NCI-H2081 (cell line): ENCODE measurements at places on chromosomes 7 and 10.

DNA sequence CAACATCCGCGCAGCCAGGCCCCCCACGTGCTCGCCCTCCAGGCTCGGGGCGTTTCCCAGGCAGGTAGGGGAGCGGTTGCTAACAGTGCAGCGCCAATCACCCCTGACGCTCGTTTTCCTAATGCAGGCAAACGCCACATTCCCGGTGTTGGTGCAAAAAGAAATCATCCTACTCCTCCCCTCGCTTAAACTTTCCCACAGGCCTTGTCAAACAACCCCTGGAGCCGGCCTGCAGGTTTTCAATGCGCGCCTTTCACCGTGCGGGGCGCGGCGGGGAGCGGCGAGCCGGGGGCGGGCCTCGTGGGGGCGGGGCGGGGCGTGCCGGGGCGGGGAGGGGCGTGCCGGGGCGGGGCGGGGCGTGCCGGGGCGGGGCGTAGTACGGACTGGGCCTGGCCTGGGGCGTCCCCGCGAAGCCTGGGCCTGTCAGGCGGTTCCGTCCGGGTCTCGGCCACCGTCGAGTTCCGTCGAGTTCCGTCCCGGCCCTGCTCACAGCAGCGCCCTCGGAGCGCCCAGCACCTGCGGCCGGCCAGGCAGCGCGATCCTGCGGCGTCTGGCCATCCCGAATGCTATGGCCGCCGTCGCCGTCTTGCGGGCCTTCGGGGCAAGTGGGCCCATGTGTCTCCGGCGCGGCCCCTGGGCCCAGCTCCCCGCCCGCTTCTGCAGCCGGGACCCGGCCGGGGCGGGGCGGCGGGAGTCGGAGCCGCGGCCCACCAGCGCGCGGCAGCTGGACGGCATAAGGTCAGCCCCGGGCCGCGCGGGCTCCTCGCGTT is at the start of gene ECHDC3:
Gene ECHDC3 (plus strand): TSS at position 374 of the 770 bp plus-strand sequence. CDS start 195 bp downstream, at position 569.
- DNase-seq: peak; percentile 35

DNA sequence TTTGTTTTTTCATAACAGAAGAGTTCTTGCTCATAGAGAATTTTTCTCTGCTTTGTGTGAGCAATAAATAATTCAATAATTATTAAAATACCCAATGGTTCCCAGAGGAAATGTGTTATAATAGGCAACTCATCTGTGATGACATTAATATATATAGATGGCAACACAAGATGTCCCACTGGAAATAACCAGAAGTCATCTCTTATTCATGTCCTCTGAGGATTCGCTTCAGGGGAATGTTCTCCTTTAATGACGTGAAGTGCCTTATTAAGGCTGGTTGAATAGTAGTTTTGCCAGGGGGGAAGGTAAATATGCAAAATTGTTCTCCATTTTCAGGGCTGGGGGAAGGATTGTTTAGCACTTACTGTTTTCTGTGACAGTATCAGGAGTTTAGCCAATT is 3.1 kb downstream of the SLC39A12 start:
- DNase-seq: no peak

- DNase-seq: no peak
Measured at GRCh38 chr10:68462536-68462935, 9.2 kb downstream of the DNA2 start.

DNA sequence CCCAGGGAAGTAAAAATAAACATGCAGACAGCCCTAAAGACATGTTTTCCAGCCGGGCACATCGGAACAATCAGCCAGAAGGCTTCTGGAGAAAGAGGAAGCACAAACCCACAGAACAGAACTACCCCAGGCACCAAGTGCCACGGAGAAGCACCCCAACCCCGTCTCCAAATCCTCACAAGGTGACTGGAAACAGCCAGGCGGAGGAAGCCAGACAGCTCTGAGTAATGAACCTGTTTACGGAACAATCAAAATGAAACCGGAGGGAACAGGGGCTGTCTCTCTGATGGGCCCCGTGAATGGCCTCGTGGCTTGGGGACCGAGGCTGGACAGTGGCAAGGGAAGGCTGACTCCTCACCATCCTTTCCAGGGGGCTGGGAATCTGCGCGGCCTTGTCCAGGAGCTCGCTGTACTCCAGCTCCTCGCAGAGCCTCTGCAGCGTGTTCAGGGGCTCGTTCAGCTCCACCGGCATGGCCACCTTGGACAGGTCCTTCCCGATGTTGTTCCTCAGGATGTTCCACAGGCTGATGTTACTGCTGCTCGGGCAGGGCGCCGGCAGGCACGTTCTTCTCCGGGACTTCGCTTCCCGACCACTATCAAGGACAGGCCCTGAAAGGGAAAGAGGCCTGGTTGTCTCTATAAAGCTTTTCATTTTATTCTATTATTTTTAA is 77.0 kb upstream of the GSDME start:
- no peak for DNase-seq

DNA sequence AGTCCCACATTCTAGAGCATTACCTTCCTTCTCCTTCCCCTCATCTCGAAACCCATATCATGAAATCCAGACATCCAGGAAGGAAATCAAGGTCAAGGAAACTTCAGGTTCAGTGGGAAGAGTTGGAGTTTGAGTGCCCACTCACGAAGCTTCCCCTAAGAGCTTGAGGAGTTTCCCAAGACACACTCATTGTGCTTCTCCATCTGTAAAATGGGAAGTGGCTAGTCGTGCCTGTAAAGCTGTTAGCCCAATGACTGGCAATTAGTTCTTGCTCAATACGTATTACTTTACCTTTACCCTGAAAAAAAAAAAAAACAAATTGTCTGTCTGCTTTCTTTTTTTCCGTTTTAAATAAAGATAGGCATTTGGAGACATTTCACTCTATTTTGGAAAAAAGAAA is 42.3 kb downstream of the GPAM start:
- no peak for DNase-seq

DNA sequence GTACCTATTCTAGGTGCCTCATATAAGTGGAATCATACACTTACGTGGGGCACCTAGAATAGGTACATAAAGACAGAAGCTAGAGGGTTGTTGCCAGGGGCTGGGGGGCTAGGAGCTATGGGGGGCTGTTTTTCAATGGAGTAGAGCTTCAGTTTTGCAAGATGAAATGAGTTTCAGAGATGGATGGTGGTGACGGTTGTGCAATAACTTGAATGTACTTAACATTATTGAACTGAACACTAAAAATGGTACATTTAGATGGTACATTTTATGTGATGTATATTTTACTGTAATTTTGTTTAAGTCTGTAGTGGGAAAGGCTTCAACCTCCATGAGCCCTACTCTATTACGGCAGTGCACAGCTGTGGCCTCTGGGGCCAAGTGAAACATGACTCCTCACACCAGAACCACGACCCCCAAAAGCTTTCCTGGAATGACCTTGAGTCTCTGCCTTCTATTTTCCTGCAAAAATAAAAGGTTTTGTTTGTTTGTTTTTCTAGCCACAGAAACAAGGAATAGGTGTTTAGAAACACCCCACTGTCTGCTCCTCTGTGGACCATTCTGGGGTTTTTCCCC is 147.3 kb upstream of the PLXNA4 start:
- no peak for DNase-seq

GRCh38 chr7:148924011-148924410 is 39.9 kb upstream of the EZH2 start:
- no peak for DNase-seq

- no peak for DNase-seq
Measured at GRCh38 chr10:32985775-32986350, 27.8 kb upstream of the ITGB1 start.

GRCh38 chr7:104127204-104127603 is 80.6 kb downstream of the ORC5 start:
- DNase-seq: peak; percentile 24

DNA sequence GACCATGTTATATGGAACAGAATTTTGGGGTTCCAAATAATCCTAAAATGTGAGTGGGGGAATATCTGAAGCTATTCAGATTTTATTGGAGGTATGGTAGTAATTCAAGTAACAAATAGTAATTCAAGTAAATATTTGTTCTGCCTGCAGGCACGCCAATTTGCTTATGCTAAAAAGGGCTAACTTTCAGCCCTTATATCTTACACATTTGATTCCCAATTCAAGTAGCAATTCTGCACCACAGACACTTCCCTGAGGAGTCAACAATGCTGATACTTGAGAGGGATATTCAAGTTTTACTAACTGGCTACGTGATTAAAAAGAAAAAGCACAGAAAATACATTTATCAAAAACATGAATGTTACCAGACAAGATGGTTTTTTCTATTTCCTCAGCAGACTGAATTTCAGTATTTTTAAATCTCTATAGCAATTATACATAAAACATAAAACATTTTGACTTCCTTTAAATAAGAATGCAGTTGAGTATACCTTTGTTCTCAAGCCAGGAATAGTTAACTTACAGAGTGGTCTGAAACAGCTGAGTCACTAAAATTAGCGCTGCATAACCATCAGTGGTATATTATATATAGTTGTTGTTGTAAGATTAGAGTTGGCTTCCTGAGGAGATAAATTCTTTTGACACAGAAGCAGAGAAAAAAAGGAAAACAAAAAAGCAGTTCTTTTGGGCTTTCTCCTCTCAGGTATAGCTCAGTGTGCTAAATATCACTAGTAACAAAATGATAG is 33.9 kb downstream of the MTPN start:
- DNase-seq: no peak

- no peak for DNase-seq
Measured at GRCh38 chr7:64888561-64888900, 14.5 kb upstream of the ZNF273 start.

DNA sequence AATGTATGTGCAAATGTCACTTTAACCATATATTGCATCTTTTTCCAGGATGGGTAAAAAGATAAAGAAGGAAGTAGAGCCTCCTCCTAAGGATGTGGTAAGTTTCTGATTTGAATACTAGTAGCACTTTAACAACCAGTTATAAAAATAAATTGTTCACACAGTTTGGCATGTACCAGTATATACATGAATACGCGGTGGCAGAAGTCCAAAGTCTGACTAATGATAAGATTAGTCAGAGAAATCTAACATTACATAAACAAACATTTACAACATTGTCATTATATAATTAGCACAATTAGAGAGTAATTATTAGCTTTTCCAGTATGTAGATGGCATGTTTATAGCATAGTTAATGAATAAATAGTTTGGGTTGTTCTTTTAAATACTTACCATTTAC is 4.1 kb downstream of the ARMC3 start:
- no peak for DNase-seq

GRCh38 chr7:496528-497295 is 22.9 kb downstream of the PDGFA start:
- no peak for DNase-seq

- no peak for DNase-seq
Measured at GRCh38 chr7:44716205-44716604, 32.4 kb upstream of the ZMIZ2 start.

GRCh38 chr10:49139846-49140195 is 6.0 kb upstream of the FAM170B start:
- DNase-seq: no peak

DNA sequence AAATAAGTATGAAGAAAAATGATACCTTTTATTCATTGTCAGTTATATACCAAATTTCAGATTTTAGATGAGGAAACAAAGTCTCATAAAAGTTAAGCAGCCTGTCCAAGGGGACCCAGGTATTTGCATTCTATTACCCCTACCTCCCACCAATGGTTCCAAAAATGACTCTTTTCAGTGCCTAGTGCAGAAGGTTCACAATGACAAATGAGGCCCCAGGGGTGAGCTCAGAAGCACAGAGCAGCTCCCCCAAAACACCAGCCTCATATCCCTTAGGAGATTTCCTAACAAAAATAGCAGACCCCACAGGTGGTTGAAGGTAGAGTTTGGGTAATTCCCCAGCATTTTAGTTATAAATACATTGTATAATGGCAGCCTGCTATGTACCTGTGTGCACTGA is 168.6 kb downstream of the REEP3 start:
- no peak for DNase-seq

DNA sequence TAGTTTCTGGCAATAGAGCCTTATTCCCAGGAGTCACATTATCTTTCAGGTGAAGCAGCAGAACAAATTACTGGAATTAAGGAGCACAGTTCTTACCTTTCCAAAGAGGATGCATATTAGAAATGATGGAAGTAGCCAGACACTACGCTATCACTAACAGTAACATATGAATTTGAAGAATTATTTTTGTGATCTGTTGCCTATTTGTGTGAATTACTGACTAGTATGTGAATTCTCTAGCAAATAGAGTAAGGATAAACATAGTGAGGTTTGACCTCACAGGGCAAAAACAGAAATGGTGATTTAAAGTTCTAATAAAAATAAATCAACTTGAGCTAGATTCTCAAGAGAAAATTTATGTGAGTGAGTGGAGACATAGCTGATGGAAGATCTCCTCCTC is 1299.3 kb downstream of the XPNPEP1 start:
- no peak for DNase-seq

- DNase-seq: no peak
Measured at GRCh38 chr7:107981466-107981865, 21.5 kb downstream of the LAMB1 start.

DNA sequence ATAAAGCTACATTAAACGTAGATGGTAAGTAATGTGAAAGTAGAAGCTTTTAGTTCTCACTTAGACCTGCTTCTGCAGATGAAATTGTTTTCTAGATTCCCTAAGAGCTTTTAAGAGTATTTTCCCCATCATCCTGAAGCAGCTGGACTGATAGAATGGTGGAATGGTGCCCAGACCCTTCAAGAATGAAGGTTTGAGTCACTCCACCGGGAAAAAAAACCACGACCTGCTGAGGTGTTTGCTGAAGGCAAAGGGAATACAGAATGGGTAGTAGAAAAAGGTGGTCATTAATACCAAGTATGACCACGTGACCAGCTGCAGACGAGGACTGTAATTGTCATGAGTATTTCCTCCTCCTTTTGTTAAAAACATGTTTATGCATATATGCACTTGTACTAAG is 79.2 kb upstream of the PTPRZ1 start:
- no peak for DNase-seq

GRCh38 chr10:64574371-64574770 is 1053.2 kb downstream of the REEP3 start:
- DNase-seq: peak; percentile 1

- no peak for DNase-seq
Measured at GRCh38 chr10:33099748-33100147, 141.7 kb upstream of the ITGB1 start.

- no peak for DNase-seq
Measured at GRCh38 chr10:69383558-69383957, 33.2 kb downstream of the TACR2 start.

DNA sequence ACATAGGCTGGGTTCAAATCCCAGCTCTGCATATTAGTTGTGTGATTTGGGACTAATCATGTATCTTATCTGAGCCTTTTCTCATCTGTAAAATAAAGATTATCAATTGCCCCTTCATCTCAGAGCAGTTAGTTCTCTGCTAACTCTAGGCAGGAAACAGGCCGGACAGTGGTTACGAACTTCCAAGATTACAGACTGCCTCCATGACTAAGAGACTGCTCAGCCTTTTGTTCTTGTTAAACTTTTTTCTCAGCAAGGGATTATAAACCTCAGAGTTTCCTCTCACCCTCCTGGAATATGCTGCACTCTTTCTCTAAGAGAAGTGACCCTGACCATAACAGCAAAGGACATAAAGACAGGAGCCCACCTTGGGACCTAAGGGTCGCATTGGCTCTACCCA is 52.5 kb upstream of the NFKB2 start:
- DNase-seq: no peak
